ENCODE measurements at places on chromosomes 3 and 15.

DNA sequence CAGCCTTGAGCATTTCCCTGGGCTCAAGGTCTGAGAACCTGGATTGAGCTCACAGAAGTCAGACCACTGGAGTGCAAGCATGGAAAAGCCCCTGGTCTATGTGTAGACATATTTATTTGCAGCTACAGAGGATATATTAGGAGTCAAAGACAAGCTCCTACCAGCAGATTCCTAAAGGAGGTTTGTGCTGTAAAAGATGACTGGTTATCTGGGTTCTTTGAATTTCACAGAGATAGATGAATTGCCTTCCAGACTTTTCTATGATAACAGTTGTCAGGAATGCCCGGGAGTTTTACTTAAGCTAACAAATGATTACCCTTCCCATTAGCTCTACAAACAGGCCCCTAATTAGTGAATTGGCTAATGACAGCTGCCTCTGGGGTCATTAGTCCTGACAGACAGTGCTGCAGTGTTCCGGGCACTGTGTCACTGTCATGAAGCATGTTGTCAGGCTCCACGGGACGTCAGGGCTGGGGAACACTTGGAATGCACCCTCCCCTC is 48.8 kb upstream of the PLXNA1 start:
- no peak for DNase-seq

DNA sequence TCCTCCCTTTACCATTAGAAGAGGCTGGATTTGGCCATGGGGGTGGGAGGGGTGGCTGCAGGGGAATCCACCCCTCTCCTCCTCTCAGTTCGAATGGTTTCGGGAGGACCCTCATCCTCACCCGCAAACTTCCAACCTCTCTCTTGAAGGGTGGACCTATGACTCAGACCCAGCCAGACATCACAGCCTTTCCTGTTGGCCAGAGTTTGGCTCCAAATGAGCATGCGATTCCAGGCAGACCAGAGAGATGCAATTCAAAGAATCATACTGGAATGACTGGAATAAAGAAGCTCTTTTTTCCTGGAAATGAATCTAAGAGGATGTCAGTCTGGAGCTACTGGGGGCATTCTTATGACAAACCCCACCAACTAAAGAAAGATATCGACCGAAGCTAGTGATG is 516.7 kb upstream of the MDFIC2 start:
- DNase-seq = no peak

GRCh38 chr3:111811811-111812210 is 47.3 kb upstream of the PHLDB2 start:
- no peak for DNase-seq

GRCh38 chr3:140910860-140911259 is 30.8 kb upstream of the SLC25A36 start:
- no peak for DNase-seq

- DNase-seq = no peak
Observed at GRCh38 chr3:113535898-113536297, 3.5 kb downstream of the SIDT1 start.

DNA sequence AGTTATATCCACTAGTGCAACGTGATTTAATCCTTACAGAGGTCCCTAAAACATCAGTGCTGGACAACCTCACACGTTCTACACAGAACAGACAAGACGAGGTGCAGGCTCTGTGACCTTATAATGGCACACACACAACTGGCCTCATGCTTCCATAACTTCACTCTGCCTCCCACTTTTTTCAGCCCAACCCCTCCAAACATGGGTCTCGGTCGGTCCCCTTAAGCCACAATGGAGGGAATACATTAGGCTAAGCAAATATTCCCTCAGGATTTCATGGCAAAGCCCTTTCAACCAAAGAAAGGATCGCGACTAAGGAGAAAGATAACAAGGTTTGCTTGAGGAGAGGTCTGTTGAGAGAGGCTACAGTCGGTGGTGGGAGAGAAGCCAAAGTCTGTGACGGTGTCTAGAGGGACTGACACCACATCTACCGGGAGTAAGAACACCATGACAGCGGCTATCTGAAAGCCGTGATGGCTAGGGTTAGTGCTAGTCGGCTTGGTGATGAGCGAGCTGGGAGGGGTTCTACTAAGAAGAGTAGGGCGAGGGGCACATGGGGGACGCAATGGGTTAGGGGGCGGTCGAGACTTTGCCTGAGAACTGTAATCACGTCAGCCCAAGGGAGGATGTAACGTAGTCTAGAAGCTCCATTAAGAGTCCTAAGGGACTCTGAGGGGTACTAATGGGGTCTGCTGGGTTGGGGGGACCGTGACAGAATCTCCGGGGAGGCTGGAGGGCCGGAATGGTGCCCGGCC is 1.0 kb downstream of the MYO9A start:
- peak; percentile 0 for DNase-seq

DNA sequence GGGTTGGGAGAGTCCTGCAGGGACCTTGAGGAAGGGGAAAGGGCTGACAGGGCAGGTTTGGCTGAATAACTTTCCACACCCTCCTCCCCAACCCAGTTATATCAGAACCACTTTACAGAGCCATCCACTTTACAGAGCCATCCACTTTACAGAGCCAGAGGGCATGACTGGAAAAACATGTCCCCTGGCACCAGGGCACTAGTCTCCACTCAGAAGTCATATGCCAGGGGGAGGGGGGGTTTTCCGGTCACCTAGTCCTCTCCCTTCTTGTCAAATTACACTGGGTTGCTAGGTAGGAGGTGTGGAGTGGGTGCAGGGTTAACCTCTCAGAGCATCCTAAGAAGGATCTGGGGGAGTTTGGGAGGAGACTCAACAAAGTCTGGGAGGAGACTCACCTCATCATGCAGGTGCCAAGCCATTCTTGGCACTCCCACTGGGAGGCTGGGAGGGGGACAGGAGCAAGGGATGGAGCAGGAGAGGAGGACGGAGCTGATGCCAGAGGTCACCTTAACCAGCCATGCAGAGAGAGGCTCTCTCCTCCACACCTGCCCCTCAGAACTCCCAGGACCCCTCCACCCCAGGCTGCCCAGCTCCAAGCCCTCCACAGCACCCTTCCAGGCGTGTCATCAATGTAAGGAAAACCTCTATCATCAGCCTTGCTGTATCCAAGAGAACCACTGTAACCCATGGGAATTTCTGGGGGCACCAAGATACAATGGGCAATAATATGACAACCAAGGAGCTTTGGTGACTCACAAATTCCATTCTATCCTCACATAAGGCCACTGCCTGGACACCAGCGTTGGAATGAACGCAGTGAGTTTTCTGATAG is 1.7 kb downstream of the LRRC2 start:
- no peak for DNase-seq

GRCh38 chr3:119598410-119599098 is 869 bp downstream of the PLA1A start:
- DNase-seq = no peak
